ENCODE measurements at places on chromosomes 6 and 20.

GRCh38 chr6:69106511-69106910 lies 471.4 kb downstream of the ADGRB3 start:
- DNase-seq: no peak

- no peak for DNase-seq
These were observed 578 bp upstream of the RBBP9 start for GRCh38 chr20:18497603-18498002.

GRCh38 chr6:2961506-2961905 lies 9.9 kb downstream of the SERPINB6 start:
- DNase-seq: no peak

GRCh38 chr6:41939848-41940758 lies 1.5 kb downstream of the CCND3 start:
- no peak for DNase-seq

DNA sequence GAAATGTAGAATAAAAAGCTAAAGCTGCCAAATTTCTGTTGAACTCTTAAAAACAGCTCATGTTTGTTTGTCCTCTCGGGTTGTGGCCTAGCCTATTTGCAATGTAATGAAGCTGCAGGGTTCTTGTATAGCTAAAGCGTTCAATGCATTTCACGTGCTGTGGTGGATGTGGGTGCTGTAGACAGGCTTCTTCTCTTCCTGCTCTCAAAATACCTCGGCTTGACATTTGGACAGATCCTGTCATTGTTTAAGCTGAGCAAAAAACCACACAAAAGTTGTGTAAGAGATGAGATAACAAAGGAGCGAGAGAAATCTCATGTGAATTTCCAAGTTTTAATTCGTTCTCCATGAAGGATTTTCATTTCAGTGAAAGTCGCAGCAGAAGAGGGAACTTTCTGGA lies 196.3 kb upstream of the UST start:
- DNase-seq: no peak

DNA sequence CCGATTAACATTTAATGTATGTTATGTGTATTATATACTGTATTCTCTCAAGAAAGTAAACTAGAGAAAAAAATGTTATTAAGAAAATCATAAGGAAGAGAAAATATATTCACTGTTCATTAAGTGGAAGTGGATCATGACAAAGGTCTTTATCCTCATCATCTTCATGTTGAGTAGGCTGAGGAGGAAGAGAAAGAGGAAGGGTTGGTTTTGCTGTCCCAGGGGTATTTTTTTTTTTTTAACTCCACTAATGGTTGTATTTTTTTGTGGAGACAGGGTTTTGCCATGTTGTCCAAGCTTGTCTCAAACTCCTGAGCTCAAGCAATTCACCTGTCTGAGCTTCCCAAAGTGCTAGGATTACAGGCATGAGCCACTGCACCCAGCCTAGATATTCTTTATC lies 11.0 kb downstream of the ECT2L start:
- DNase-seq: no peak

DNA sequence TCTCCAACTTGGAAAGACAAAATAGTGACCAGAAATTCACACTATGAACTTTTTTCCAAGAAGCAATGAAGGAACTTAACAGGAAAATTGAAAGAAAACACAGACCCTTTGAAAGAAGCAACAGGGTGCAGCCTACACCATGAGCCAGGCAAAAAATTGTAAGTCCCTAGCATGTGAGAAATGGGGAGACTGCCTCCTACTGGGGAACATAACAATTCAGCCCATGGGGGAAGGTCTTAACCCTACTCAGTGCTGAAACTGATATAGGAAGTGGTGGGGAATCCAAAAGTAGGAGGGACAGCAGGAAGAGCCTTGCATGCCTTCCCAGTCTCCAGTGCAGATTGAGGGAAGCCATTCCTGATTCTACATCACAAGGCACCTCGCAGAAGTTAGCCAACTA lies 235.1 kb upstream of the UFL1 start:
- no peak for DNase-seq

DNA sequence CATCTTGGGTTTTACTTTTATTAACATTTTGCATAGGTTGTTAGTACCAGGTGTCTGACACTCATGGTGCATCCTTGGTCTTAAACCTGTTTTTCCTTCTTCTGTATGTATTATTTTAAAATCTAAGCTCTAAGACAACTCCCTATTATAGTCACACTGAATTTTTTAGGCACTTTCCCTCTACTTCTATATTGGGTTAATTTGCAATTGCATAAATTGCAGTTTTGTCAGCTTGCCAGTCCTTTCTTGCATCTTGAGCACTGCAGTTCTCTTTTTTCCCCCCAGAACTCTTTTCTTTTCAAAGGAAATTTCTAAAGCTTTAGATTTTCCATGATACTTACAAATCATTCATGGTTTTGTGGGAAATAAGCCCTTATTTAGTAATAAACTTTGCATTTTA lies 70.6 kb downstream of the ZNF292 start:
- no peak for DNase-seq

DNA sequence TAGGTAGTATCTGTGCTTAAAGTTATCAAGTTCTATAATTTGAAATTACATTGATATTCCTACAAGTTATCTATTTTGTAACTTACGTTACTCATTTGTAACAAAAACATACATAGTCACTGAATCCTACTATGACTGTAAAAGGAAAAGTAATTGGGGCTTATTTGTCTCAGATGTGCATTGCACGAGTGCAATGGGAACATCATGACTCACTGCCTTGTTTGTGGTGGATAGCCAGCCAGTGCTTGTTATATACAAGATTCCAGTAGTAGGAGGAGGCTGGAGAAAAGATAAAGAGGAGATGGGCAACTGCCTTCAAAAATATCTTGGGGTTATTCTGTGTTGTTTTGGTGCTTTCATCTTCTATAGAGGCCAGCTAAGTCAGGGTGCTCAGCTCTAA lies 164.1 kb downstream of the RNF144B start:
- no peak for DNase-seq

GRCh38 chr20:56932575-56933330 lies 303.6 kb downstream of the TFAP2C start:
- no peak for DNase-seq

DNA sequence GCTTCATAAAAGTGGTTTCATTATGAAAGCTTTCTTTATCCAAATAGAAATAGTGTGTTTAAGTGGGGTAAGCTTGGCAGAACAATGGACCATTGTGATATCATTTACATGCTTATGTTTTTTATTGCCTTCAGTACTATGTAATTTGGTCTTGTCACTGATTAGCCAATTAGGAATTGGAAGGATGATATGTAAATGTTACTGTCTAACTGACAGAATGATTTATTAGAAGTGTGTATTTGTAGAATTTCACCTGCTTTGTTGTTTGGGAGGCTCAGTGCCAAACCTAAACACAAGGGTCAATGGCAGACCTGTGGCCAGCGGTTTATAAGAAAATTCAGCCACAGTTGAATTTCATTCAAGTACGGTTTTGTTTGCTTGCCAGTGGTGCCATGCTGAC lies 39.0 kb downstream of the AIG1 start:
- no peak for DNase-seq

DNA sequence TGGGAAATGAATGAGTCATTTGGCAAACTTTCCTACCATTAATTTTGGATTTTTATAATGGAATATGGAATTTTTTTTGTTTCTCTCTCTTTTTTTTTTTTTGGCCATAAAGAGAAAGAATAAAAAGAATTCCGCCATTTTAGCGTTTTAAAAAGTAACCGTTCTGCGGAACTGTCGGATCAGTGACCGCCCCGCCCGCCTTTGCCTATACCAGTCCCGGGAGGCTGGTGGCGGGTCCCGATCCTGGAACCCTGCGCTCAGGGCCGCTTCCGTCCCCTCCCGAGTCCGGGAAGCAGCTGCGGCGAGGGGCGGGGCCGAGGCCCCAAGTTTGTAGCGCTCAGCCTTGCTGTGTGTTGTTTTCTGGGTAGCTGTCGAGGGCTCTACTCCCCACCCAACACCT lies 609 bp downstream of the L3MBTL1 start:
- DNase-seq: no peak

GRCh38 chr6:43790031-43790430 lies 20.0 kb downstream of the VEGFA start:
- DNase-seq: no peak

DNA sequence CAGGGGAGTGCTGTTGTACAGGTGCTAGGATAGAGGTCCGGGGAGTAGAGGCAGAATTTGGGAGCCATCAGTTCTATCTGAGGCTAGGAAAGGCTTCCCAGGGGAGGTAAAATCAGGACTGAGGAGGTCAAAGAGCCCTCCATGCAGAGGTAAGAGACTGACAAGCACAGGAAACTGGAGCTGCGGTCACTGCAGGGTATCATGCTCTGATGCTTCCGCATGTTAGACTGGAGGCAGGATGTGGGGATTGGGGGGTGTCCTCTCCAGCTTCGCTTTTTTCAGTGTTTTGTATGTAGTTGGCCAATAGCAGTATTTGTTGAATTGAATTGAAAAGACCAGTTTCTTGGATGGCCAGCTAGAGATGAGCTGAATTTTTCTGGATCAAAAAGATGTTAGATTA lies 87.8 kb downstream of the SLC22A3 start:
- no peak for DNase-seq

- no peak for DNase-seq
These were observed 5.6 kb upstream of the PLCG1 start for GRCh38 chr20:41131594-41132387.

DNA sequence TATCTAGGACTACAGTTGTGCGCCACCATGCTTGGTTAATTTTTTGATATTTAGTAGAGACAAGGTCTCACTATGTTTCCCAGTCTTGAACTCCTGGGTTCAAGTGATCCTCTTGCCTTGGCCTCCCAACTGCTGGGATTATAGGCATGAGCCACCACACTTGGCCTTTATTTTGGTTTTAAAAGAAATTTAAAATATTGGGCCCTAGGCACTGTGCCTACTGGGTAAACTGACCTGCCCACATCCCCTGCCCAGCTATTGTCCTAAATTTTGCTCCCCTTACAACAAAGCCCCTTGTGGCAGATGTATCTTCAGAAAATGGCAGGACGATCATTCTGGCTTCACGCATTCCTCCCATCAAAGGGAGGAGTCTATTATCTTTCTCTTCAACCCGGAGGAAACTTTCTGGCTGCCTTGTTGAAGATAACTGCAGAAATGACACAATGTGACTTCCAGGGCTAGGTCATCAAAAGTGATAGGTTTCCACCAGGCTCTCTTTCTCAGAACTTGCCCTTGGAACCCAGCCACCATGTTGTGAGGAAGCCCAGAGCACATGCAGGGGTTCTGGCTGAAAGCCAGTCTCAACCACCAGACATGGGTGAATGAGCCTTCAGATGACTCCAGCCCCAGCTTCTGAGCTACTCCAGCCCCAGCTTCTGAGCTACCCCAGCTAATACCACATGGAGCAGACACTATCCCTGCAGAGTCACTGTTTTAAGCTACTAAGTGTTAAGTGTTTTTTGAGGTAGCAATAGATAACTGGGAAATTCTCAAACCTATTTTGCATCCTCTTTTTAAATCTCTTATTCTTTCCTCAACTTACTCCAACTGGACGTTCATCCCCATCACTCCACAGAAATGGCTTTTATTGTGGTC lies 4.6 kb upstream of the GUCA1B start:
- DNase-seq: no peak

DNA sequence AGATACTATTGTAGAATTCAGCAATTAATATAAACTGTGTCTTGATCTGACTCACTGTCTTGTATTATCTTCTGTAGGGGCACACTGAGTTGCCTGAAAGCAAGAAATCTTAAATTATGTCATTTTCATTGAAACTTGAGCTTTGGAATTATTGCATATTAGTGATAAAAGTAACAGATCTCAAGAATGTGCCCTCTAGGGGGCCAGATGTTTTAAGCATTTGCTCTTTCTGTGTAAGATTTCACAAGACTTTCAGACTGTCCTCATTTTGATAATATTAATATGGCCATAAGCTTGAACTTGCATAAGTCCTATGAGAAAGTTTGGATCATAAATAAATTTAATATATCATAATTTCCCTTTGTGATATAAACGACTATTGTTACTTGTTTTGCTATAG lies 55.5 kb upstream of the MYO6 start:
- DNase-seq: no peak

- DNase-seq: no peak
These were observed 85.6 kb downstream of the QKI start for GRCh38 chr6:163500105-163500504.

GRCh38 chr6:170316071-170316470 lies 9.5 kb downstream of the FAM120B start:
- no peak for DNase-seq

DNA sequence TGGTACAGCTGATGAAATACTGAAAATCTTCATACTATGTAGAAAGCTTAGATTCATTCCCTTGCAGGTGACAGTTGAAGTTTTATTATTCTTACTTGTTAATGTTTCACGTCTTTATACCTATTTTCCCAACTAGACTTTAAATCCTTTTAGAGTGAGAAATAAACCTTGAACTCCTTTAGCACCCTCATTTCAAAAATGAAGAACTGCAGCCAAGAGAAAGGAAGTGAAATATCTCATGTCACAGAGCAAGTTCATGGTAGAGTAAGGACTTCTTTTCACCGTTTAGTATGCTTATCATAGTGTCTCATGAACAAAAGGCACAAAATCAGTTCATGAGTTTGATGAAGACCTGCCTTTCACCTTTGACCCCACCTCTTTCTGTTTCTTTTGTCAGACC lies 38.5 kb downstream of the ORC3 start:
- no peak for DNase-seq

GRCh38 chr6:6712449-6713403 lies 124.2 kb downstream of the LY86 start:
- no peak for DNase-seq

- no peak for DNase-seq
These were observed 256.2 kb upstream of the MANEA start for GRCh38 chr6:95321126-95321525.
